ENCODE measurements at places on chromosomes 5 and 9. TPM values are rescaled to one million over a fixed set of nuclear protein-coding genes. Genes with fewer than 3 reads are reported as not detected.

N4BP3 gene
- total RNA-seq: 0.43 TPM

PCDHAC2 gene
- total RNA-seq: under 0.01 TPM

SLC12A7 gene
- 9.5 TPM for total RNA-seq

GFI1B gene
- 0.32 TPM for total RNA-seq

FOXD4L5 gene
- under 0.01 TPM for total RNA-seq

IFNA14 gene
- not detected for total RNA-seq

LRRC19 gene
- total RNA-seq: not detected

ZMYND19 gene
- total RNA-seq: 18.0 TPM

INSYN2B gene
- total RNA-seq: 12.5 TPM

BTNL8 gene
- total RNA-seq: not detected

IFNK gene
- total RNA-seq: not detected

C9 gene
- not detected for total RNA-seq

SPATA31E1 gene
- total RNA-seq: not detected

PIP5KL1 gene
- 2.6 TPM for total RNA-seq

IFNE gene
- total RNA-seq: 2.3 TPM

C9orf43 gene
- total RNA-seq: 0.43 TPM

GABRA1 gene
- total RNA-seq: not detected

SLC6A19 gene
- not detected for total RNA-seq

PFN3 gene
- not detected for total RNA-seq

ANKRD18B gene
- total RNA-seq: not detected

DBH gene
- not detected for total RNA-seq

SPINK7 gene
- not detected for total RNA-seq

ADAMTS12 gene
- 54.8 TPM for total RNA-seq

PCDHA10 gene
- under 0.01 TPM for total RNA-seq

GADD45G gene
- 0.64 TPM for total RNA-seq

UAP1L1 gene
- total RNA-seq: 16.0 TPM

SOHLH1 gene
- total RNA-seq: not detected

GPSM1 gene
- 54.8 TPM for total RNA-seq

C8G gene
- total RNA-seq: 0.86 TPM

TMEM174 gene
- total RNA-seq: not detected

PDLIM4 gene
- 97.2 TPM for total RNA-seq

PLAC8L1 gene
- total RNA-seq: not detected

Data from fibroblast of villous mesenchyme (primary cell).